ENCODE measurements at places on chromosomes 4 and X. TPM values are rescaled to one million over a fixed set of nuclear protein-coding genes. Genes with fewer than 3 reads are reported as not detected.

DNA sequence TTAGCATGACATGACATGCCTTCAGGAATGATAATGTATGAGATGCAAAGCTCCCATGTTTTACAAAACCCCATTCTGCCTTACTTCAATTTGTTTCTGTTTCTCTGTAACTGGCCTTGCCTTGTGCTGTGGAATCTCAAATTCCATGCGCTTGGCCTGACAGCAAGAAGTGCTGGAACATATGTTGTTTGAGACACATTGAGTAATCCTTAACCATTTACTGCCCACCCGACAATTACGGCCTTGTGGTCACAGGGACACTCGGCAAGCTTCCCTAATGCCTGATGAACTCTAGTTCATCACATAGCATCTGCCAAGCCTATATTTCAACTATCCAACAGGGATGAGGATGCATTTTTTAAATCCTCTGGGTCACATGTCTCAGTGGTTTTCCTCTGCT, 226.4 kb upstream of the CASK start:
- DNase-seq, result no peak

- no peak for DNase-seq
Measured at GRCh38 chrX:106897259-106897658, 5.9 kb downstream of the RIPPLY1 start.

- DNase-seq, result no peak
Measured at GRCh38 chr4:15031197-15031596, 28.9 kb downstream of the CPEB2 start.

- DNase-seq, result no peak
Measured at GRCh38 chr4:70706516-70706915, 15.2 kb upstream of the RUFY3 start.

DNA sequence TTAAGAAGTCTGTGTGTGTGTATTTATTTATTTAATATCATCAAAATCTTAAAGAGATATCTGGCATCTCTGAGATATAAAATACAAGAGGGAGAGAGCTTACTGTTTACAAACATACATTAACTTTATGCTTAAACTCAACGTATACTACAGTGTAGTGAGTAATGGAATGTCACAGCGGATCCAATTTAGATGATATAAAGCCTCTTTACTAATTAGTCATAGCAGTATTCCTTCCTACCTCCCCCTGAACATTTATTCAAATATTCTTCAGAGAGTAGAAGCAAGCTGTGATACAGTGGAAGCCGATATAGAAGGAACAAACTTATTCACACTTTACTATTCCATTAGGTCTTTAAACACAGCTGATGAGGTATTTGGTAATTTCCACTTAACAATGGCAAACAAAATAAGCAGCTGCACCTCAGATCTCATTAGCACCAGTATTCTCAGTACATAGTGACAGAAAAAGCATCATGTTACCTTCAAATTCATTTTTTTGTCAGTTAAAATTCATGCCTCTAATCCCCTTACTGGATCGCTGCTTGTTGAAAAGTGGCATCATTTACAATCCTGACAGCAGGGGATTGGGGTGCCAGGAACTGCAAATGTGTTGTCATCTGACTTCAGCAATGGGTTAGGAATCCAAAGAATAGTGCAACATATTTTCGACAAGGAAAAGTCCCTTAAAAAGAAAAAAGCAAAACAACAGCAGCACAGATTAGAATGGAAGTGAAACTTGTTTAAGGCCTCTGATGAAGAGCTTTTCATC, 658.7 kb upstream of the EPHA5 start:
- no peak for DNase-seq

- no peak for DNase-seq
Measured at GRCh38 chrX:7146020-7146702, 1.4 kb upstream of the STS start.

- no peak for DNase-seq
Measured at GRCh38 chr4:53421791-53422190, 44.4 kb downstream of the FIP1L1 start.

- no peak for DNase-seq
Measured at GRCh38 chr4:39719804-39720580, 22.1 kb downstream of the UBE2K start.

DNA sequence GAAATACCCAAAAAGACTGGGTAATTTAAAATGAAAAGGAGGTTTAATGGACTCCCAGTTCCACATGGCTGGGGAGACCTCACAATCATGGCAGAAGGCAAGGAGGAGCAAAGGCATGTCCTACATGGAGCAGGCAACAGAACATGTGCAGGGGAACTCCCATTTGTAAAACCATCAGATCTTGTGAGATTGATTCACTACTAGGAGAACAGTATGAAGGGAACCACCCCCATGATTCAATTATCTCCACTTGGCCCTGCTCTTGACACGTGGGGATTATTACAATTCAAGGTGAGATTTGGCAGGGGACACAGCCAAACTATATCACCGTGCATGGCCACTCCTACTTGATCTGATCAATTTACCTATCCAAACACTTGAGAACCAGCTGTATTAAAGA, 131.5 kb upstream of the LDB2 start:
- no peak for DNase-seq

GRCh38 chr4:38904090-38904666, 36.6 kb downstream of the FAM114A1 start:
- no peak for DNase-seq

DNA sequence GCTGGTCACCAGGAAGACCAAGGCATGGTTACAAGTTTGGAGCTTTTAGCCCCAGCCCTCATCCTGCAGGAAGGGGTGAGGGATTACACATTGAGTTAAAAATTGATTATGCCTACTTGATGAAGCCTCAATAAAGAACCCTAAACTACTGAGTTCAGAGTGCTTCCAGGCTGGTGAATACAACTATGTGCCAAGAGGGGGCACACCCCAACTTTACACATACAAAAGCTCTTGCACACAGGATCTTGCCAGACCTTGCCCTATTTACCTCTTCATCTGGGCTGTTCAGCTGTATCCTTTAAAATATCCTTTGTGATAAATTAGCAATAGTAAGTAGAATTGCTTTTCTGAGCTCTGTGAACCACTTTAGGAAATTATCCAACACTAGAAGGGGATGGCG, 489.3 kb downstream of the INPP4B start:
- no peak for DNase-seq

DNA sequence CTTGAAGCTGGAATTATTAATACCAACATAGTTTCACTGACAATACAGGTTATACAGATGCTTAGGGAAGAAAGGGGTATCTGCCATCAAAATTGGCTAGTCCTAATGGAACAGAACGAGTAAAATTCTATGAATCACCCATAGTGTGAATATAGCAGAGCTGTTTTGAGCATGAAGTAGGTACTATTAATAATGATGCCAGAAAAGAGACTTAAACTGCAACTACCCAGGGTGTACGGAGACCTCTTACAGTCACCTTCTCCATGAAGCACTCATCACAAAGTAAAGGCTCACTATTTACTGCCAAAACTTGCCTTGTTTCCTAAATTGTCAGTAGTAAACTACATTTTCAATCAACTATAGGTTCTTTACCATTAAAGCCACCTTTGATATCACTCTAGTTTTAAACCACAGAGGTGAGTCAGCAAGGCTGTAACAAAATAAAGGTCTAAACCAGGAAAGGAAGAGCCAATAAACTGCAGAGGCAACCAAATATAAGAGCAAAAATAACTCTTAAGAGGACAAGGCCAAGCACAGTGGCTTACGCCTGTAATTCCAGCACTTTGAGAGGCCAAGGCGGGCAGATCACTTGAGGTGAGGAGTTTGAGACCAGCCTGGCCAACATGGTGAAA, 114.4 kb downstream of the FRYL start:
- no peak for DNase-seq

DNA sequence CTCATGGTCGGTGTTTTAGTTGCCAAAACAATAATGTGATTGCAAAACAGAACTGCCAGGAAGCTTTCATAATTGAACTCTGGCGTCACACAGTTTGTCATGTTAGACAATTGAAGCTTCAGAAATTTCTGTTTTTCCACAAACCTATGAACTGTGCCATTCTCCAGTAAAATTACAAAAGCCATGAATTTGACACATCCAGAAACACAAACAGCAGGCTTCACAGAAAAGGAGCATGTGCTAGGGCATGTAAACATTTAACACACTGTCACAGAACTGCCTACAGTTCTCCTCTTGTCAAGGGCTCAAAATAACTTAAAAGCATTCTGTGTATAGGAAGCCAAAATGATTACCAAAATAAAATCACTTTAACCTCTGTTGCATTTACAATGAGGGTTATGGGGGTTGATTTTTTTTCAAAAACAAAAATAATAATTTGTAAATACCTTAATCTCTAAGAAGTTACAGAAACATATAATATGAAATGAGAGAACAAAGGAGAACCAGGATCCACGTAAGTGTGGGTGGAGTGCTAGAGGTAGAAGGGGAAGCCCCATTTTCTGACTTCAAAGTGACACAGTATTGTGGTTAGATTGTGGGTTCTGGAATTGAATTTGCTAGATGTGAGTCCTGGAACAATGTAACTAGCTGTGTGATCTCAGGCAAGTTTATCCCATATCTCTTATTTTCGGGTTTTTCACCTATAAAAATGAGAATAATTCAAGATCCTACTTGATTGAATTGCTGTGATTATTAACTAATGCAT, 295.0 kb downstream of the CENPC start:
- DNase-seq, result no peak

The P2RY4 gene
- total RNA-seq, result not detected

The RS1 gene
- not detected for total RNA-seq

The TMSB4X gene
- 2,322 TPM for total RNA-seq

The MMGT1 gene
- total RNA-seq, result 18.3 TPM

The EGF gene
- total RNA-seq, result 65.1 TPM

Measured in type B pancreatic cell (in vitro differentiated cells).